ENCODE measurements at places on chromosomes 7 and 10.

DNA sequence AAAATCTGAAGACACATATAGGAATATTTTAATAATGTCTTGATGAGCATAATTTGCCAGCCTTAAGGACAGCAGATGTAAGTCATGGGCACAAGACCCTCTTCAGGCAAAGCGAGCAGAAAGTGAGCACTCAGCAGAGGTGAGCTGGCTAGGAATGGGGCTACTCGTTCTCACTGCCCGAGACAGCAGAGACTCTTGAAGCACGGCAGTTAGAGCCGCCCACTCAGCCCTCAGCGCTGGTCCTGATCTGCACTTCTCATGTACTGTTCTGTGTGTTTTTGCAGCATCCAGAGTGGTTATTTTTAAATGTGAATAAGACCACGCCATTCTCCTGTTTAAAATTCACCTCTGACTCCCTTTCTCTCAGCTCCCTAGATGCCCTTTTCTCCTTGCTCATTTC lies 65.3 kb downstream of the GFRA1 start:
- DNase-seq = no peak

GRCh38 chr10:28952523-28952922 lies 275.2 kb downstream of the BAMBI start:
- no peak for DNase-seq

GRCh38 chr10:104150139-104150538 lies 28.2 kb downstream of the SFR1 start:
- DNase-seq = no peak

DNA sequence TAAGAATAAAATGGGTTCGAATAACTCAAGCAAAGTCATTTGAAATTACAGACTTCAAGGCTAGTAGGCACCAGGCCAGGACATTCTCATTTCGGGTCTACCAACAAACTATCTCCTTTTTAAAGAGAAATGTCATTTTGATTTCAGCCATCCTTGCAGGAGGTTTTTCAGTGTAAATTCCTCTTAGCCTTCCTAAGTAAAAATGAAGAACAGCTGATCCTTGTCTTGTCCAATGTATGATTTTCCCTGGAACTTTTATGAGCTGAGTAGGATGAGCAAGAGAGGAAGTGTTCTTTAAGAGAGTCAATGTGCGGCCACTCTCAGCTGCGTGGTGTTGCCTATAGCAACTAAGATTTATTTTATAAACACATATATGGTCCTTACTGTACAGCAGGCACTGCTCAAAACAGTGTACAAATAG lies 110.1 kb downstream of the PLCE1 start:
- no peak for DNase-seq

DNA sequence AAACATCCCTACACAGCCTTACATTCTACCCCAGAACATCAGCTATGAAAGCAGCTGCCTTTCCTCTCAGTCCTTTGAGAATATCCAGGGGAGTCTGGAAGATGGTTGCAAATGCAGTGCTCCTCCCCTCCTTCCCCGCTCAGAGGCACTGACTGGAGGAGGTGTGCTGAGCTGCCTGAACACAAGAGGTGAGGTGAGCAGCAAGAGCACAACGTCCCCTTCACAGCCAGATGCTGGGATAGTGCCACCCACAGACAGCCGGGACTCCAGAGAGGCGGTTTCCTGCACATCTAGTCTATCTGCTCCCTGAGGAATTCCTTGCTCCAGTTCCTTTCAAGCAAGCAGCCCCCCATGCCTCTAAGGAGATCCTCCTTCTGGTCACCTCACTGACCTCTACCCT lies 74.2 kb downstream of the EZH2 start:
- DNase-seq = no peak

Data from activated gamma-delta T cell treated with Interleukin-2 at 50 U/mL for 16 hours (primary cell).